ENCODE measurements at places on chromosomes 11 and 22.

DNA sequence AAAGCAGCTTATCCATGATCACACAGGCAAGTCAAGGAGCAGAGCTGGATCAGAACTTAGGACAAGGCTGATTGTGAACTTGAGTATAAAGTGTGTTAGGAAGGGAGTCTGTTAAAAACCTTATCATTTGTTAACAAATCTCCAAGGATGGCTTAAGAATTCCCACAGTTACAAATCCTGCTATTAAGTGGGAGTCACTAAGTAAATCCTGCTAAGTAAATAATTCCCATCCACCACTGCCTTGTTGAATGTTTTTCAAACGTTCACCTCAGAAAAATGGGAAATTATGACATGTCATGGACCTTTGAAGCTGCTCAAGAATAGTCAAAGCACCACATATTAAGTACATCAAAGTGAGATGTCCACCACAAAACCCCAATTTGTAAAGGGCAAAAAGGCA is 88.7 kb downstream of the FAM168A start:
- no peak for DNase-seq

GRCh38 chr11:125091877-125092664 is 19.4 kb downstream of the TMEM218 start:
- no peak for DNase-seq

- DNase-seq: peak; percentile 32
Measured at GRCh38 chr11:91608677-91609076, 615.9 kb upstream of the FAT3 start.

GRCh38 chr22:44396021-44396726 is 83.4 kb upstream of the SHISAL1 start:
- DNase-seq: no peak

DNA sequence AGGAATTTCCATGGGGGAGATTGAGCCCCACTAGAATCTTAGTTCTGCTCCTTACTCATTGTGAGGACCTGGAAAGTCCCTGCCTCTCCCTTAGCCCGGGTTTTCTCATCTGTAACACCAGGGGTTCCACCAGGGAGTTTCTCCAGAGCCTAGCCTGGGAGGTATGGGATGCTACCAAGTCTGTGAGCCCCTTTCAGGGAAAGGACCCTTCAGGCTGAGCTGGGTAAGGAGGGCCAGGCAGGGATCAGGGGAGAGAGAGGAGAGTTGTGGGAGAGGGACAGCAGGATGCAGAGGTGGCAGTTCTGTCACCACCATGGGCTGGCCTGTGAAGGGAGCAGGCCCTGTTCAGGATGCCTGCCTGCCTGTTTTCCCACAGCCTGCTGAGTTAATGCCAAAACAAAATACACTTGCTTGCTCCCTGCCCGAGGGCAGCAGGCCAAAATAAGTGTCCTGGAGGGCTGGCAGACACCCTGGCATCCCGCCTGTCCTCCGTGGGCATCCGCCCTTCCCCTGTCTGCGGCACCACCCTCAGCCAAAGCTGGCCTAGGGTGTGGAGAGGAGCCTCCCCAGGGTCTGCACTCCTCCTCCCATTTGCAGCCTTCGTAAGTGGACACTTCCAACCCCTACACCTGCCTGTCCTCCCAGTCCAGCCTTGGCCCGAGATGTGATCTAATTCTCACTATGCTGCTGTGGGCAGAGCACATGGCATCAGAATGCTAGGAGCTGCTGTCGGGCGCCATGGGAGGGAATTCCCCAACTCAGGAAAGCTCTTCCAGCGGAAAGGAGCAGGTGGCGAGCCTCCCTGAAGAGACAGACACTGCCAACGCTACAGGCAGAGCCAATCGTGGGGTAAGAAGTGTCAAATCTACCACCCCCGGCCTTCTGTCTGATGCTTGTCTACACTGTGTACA is 5.9 kb upstream of the FCHSD2 start:
- no peak for DNase-seq

- no peak for DNase-seq
Measured at GRCh38 chr22:48927591-48927990, 900.1 kb downstream of the BRD1 start.

GRCh38 chr11:46570790-46571398 is 22.9 kb downstream of the AMBRA1 start:
- no peak for DNase-seq
